ENCODE measurements at places on chromosomes 3 and 15.

DNA sequence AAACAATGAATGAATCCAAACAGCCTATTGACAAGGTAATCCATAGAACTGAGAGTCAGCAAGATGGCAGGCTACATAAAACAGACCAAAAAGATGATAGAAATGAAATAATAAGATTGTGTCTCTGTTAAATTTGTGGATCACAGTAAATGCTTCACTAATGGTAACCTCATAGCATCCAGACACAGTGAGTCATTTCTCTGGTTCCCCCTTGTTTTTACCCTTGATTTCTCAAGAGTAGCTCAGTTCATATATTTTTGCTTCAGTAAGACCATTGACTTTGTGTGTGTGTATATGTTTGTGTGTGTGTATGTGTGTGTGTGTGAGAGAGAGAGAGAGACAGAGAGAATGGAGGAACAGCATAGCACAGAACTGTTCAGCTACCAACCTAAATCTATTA lies 546.9 kb downstream of the RBMS3 start:
- DNase-seq, result no peak

- no peak for DNase-seq
Observed at GRCh38 chr3:88230638-88231037, 80.9 kb downstream of the C3orf38 start.

DNA sequence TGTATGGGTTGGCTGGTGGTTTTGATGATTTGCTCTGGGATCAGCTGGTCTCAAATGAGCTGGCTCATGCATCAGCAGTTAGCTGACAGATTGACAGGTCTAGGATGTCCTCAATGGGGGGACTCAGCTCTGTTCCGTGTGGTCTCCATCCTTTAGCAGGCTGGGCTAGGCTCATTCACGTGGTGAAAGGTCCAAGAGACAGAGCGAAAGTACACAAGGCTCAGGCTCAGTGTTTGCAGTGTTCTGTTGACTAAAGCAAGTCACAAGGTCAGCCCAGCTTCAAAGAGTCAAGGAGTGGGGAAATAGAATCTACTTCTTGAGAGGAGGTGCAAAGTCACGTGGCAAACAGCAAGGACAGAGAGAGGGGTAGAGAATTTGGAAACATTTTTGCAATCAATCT lies 126.5 kb upstream of the CMC1 start:
- no peak for DNase-seq

GRCh38 chr3:169060037-169060436 lies 603.5 kb downstream of the MECOM start:
- DNase-seq, result no peak

- DNase-seq, result no peak
Observed at GRCh38 chr3:89644716-89645115, 537.3 kb downstream of the EPHA3 start.
